Type B pancreatic cell (in vitro differentiated cells): ENCODE measurements at places on chromosomes 5 and 9. TPM values are rescaled to one million over a fixed set of nuclear protein-coding genes. Genes with fewer than 3 reads are reported as not detected.

DNA sequence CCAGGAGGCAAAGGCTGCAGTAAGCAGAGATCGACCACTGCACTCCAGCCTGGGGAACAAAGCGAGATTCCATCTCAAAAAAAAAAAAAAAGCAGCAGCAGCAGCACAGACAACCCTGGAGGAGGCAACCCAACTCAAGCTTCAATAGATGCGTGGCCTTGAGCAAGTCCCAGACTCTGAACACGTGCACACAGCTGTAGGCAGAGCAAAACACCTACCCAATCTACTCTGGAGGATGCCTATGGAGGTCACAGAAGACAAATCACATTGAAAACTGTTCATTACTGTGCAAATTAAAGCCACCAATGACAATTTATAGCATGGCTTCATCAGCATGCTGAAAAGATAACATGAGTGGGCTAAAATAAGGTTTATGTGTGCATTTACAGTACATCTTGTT, 7.2 kb downstream of the TLE1 start:
- no peaks in the 10 kb centered on the region for H3K27me3 ChIP-seq
- H3K4me1 ChIP-seq = peaks cover 21% of the 10 kb centered on the region
- no peak overlapping the region for H3K4me3 ChIP-seq
- H3K36me3 ChIP-seq = peaks cover 27% of the 10 kb centered on the region

- no peaks in the 10 kb centered on the region for H3K36me3 ChIP-seq
- no peak overlapping the region for H3K4me3 ChIP-seq
- H3K27me3 ChIP-seq = peaks cover 3% of the 10 kb centered on the region
- no peak overlapping the region for H3K27ac ChIP-seq
- H3K4me1 ChIP-seq = no peaks in the 10 kb centered on the region
Observed at GRCh38 chr9:94017939-94018531, 62.9 kb upstream of the BARX1 start.

The RPL12 gene
- total RNA-seq = 1,238 and 1,343 TPM in 2 replicates

The TMEM171 gene
- 0.38 and 1.3 TPM in 2 replicates for total RNA-seq

GRCh38 chr9:127980060-127980705, 606 bp downstream of the EEIG1 start:
- H3K4me1 ChIP-seq = peaks cover 40% of the 10 kb centered on the region
- H3K27me3 ChIP-seq = no peaks in the 10 kb centered on the region
- H3K27ac ChIP-seq = peak overlapping the region; percentile 93
- peak overlapping the region; percentile 98 for H3K4me3 ChIP-seq

DNA sequence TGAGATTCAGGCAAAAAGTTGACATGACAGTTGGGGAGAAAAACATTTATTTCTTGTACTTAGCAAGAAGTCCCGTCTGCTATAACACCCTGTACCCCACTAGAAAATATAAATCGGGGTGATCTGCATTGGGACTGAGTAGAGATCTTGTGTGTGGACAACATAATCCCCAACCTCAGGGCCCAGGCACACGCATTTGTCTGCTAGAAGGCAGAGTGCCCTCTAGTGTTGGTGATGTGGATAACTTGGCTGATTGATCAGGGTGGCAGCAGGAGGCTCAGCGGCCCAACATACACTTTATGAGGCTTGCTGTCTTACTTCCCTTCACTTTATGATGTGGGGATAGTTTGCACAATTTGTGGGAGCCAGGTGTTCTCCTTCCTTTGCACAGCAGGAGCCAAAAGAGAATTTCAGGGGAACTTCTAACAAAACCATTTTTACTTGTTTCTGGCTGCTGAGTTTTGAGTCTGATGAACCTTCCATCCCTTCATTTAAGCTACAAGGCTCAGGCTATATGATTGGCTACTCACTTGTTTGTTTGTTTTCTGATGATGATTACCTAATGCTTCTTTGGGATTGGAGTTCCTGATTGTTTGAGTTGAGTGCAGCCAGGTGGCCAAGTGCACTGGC, 263.2 kb downstream of the DMAC1 start:
- no peak overlapping the region for H3K4me3 ChIP-seq
- H3K27ac ChIP-seq = no peak overlapping the region
- no peaks in the 10 kb centered on the region for H3K36me3 ChIP-seq
- peaks cover 9% of the 10 kb centered on the region for H3K27me3 ChIP-seq
- no peak for DNase-seq
- no peaks in the 10 kb centered on the region for H3K4me1 ChIP-seq

The FBP1 gene
- total RNA-seq = 25.9 and 35.9 TPM in 2 replicates

- H3K36me3 ChIP-seq = peaks cover 12% of the 10 kb centered on the region
- H3K4me1 ChIP-seq = peaks cover 16% of the 10 kb centered on the region
- no peaks in the 10 kb centered on the region for H3K27me3 ChIP-seq
Observed at GRCh38 chr5:1799110-1799601, 481 bp downstream of the MRPL36 start.

The RETREG1 gene
- 11.6 and 18.8 TPM in 2 replicates for total RNA-seq

DNA sequence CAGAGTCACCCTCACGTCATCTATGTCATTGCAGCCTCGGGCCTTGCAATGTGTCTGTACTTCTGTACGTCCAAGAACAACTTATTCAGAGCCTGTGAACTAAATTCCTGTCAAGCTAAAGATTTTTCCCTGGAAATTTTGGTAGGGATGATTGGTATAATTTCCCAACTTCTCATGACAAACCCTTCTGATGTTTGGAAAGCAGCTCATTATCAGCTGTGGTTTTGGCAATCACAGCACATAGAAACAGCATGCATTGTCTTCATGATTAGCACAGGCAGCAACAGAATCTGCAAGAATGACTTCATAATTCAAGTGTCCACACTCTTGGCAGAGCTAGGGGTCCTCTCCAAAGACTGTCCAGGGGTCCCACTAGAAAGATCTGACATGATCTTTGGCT, 49.5 kb downstream of the APBA1 start:
- H3K27ac ChIP-seq = no peak overlapping the region
- H3K4me1 ChIP-seq = no peaks in the 10 kb centered on the region
- H3K4me3 ChIP-seq = no peak overlapping the region
- no peaks in the 10 kb centered on the region for H3K27me3 ChIP-seq
- DNase-seq = no peak
- H3K36me3 ChIP-seq = no peaks in the 10 kb centered on the region

GRCh38 chr9:121860744-121861143, 209.3 kb downstream of the DAB2IP start:
- no peak overlapping the region for H3K4me3 ChIP-seq
- H3K27me3 ChIP-seq = peaks cover 5% of the 10 kb centered on the region
- peaks cover 12% of the 10 kb centered on the region for H3K4me1 ChIP-seq

DNA sequence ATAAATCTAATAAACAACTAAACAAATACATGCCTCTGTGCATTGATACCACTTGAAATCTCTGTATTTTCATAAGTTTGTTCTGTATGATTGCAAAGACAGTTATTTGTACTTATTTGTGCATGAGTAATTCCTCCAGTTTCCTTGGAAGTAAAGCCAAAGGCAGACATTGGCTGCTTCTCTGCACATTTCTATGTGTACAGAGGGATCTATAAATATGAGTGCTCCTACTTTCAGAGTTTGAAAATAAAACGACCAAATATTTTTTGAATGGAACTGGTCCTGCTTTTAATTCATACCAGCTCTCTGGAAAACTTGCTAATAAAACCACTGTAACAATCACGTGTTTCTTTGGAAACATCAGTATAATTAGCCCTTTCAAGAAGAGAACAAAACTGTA, 306.5 kb downstream of the MAN2A1 start:
- no peaks in the 10 kb centered on the region for H3K36me3 ChIP-seq
- H3K4me3 ChIP-seq = no peak overlapping the region
- H3K27me3 ChIP-seq = no peaks in the 10 kb centered on the region

GRCh38 chr9:114146735-114147134, 8.6 kb upstream of the COL27A1 start:
- H3K4me3 ChIP-seq = no peak overlapping the region
- peaks cover 11% of the 10 kb centered on the region for H3K4me1 ChIP-seq
- no peak overlapping the region for H3K27ac ChIP-seq
- peaks cover 11% of the 10 kb centered on the region for H3K27me3 ChIP-seq
- no peak for DNase-seq
- H3K36me3 ChIP-seq = no peaks in the 10 kb centered on the region

GRCh38 chr5:150847334-150847695, 994 bp downstream of the IRGM start:
- no peak overlapping the region for H3K4me3 ChIP-seq
- H3K4me1 ChIP-seq = peaks cover 5% of the 10 kb centered on the region
- H3K27ac ChIP-seq = peak overlapping the region; percentile 30
- peaks cover 20% of the 10 kb centered on the region for H3K27me3 ChIP-seq

GRCh38 chr9:28779243-28779642, 1206.0 kb upstream of the C9orf72 start:
- H3K4me1 ChIP-seq = peaks cover 5% of the 10 kb centered on the region
- no peak overlapping the region for H3K27ac ChIP-seq
- H3K27me3 ChIP-seq = peaks cover 4% of the 10 kb centered on the region
- DNase-seq = no peak
- no peaks in the 10 kb centered on the region for H3K36me3 ChIP-seq

The ECSCR gene
- not detected in 2 replicates for total RNA-seq

The PFN3 gene
- not detected in 2 replicates for total RNA-seq

GRCh38 chr5:133220851-133221674, 169.2 kb downstream of the HSPA4 start:
- peaks cover 16% of the 10 kb centered on the region for H3K4me1 ChIP-seq
- peak; percentile 53 for DNase-seq
- H3K27me3 ChIP-seq = no peaks in the 10 kb centered on the region
- H3K27ac ChIP-seq = no peak overlapping the region
- H3K4me3 ChIP-seq = no peak overlapping the region
